ENCODE measurements at places on chromosomes 3 and 15. TPM values are rescaled to one million over a fixed set of nuclear protein-coding genes. Genes with fewer than 3 reads are reported as not detected.

RLBP1 gene
- total RNA-seq = 0.52 TPM

UROC1 gene
- not detected for total RNA-seq

PLAAT1 gene
- total RNA-seq = not detected

SLC25A26 gene
- 15.5 TPM for total RNA-seq

- H3K4me1 ChIP-seq = peaks cover 46% of the 10 kb centered on the region
- no peak for DNase-seq
- H3K4me3 ChIP-seq = no peak overlapping the region
- H3K36me3 ChIP-seq = peaks cover 60% of the 10 kb centered on the region
- H3K27me3 ChIP-seq = no peaks in the 10 kb centered on the region
These were observed 23.1 kb downstream of the ABHD6 start for GRCh38 chr3:58260733-58261132.

GRCh38 chr15:58423831-58424608 lies 7.8 kb upstream of the LIPC start:
- no peaks in the 10 kb centered on the region for H3K27me3 ChIP-seq
- no peak overlapping the region for H3K27ac ChIP-seq
- H3K4me1 ChIP-seq = peaks cover 12% of the 10 kb centered on the region
- no peak for DNase-seq
- no peak overlapping the region for H3K4me3 ChIP-seq

DNA sequence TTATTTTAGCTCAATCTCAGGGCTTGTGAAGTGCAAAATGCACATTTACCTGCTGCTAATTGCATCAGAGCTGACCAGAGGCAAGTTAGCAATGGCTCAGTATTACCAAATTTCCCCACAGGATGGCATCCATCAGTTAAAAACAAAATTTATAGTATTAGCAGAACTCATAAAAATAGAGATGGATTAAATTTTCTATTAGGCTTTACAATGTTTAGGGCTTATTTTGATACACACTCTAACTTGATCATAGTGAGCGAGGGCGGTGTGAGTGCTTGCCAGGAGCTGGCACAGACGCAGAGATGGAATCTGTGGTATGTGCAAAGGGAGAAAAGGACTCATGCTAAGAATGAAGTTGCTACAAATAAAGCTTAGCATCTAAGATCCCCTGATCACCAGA lies 241.0 kb downstream of the NSUN3 start:
- H3K4me3 ChIP-seq = no peak overlapping the region
- no peaks in the 10 kb centered on the region for H3K27me3 ChIP-seq
- H3K36me3 ChIP-seq = no peaks in the 10 kb centered on the region
- DNase-seq = no peak
- H3K4me1 ChIP-seq = no peaks in the 10 kb centered on the region

- H3K4me1 ChIP-seq = peaks cover 13% of the 10 kb centered on the region
- no peak overlapping the region for H3K4me3 ChIP-seq
- DNase-seq = no peak
- peaks cover 9% of the 10 kb centered on the region for H3K27me3 ChIP-seq
- no peak overlapping the region for H3K27ac ChIP-seq
- H3K36me3 ChIP-seq = no peaks in the 10 kb centered on the region
These were observed 47.6 kb downstream of the TXNRD3 start for GRCh38 chr3:126607214-126607908.

GRCh38 chr15:58509556-58509955 lies 77.8 kb downstream of the LIPC start:
- H3K4me1 ChIP-seq = peaks cover 24% of the 10 kb centered on the region
- H3K27ac ChIP-seq = no peak overlapping the region
- DNase-seq = no peak
- no peak overlapping the region for H3K4me3 ChIP-seq
- peaks cover 1% of the 10 kb centered on the region for H3K36me3 ChIP-seq
